ENCODE measurements at places on chromosomes 7 and 10.

GRCh38 chr10:127945341-127945758 is 38.4 kb downstream of the PTPRE start:
- DNase-seq = no peak

GRCh38 chr10:109696462-109696861 is 226.8 kb downstream of the XPNPEP1 start:
- DNase-seq = no peak

- no peak for DNase-seq
Measured at GRCh38 chr7:139169816-139170215, 60.3 kb upstream of the ZC3HAV1 start.

DNA sequence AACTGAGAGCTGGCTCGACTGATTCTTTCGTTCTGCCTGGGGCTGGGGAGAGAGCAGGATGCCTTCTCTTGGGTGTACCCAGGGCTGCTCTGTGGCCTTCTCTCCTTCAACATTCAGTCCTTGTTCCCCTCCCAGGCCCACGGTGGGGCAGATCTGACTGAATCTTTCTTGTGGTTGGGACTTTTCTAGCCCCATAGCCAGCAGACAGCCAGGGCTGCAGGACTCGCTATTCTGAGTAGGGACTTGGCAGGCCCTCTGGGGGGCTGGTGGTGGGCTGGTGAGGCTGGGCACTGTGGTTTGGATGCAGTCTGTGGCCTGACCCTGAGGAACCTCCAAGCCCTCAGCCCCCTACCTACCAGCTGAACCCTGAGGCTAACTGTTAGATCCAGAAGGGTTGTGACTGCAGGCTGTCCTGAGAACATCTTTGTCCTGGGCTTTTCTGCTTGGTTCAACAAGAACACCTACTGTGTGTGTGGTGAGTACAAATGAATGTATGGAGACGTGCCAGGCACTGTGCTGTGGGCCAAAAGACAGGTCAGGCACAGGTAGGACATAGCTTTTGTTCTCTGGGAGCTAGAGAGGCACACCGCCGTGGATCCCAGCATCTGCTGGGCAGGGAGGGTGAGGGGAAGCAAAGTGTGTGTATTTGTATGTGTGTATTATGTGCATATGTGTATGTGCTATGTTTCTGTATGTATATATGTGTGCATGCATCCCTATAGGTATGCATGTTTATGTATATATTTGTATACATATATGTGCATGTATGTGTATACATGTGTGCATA is 2.1 kb upstream of the PALD1 start:
- DNase-seq = no peak

GRCh38 chr10:34547291-34547690 is 267.8 kb downstream of the PARD3 start:
- DNase-seq = no peak

GRCh38 chr10:118534136-118534535 is 61.3 kb downstream of the PRLHR start:
- DNase-seq = no peak

DNA sequence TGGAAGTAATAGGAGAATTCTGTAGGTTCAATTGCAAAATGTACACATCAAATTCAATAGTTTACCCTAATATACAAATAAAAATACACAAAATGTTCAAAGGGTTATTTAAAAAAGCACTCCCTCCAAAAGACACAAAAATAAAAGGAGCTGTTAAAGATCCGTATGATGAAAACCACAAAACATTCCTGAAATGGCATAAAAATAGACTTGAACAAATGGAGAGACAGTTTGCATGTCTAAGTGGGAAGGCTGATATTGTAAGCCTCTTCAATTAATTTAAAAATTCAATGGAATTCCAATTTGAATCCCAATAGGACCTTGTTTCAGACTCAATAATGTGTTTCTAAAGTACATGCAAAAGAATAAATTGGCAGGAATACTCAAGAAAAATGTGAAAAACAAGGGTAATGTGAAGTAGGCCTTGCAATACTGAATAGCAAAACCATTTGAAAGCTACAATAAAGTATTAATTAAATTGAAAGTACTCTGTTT is 38.0 kb upstream of the INSYN2A start:
- no peak for DNase-seq

Measured in ascending aorta (tissue), 2 donors.